Activated CD4-positive, alpha-beta T cell treated with anti-CD3 and anti-CD28 coated beads, Interleukin-2, amount 10 ng/mL, durations not matched to agents 24 days and 14 days (primary cell): ENCODE measurements at places on chromosomes 16 and 17.
A peak's percentile ranks its signal among the peaks of the same experiment; 100 is the strongest.

DNA sequence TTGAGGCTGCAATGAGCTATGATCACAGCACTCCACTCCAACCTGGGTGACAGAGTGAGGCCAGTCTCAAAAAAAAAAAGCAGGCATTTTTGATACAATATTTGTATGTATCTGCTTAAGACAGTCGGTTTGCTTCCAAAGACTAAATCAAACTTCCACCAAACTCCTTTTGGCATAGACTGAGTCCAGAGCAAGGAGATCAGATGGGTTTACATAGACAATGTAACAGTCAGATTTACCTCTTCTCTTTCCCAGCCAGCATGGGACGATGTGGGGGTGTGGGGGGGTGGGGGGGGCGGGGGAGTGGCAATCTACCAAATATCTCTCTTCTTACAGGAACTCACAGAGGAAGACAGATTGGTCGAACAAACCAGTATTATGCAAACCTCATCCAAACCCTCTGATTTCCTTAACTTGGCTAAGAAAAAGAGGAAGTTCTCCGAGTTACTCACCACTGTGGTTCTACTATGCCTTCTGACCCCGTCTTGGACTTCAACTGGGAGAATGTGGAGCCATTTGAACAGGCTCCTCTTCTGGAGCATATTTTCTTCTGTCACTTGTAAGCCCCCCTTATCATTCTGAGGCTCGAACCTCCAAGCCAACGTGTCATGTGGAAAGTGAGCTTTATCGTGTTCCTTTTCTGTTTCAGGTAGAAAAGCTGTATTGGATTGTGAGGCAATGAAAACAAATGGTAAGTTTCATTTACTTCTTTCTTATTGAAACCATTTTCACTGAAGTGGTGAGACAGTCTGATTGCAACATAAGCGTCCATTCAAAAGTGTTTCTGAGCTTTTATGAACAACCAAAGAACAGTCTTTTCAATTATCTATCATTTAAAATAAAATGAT, at the start of gene MILR1:
TSS of gene MILR1 (plus strand) at position 451 of the 848 bp plus-strand sequence. CDS start at position 505, 54 bp downstream.
- H3K4me1 ChIP-seq, result peaks cover 17% of the 10 kb centered on the region
- DNase-seq, result no peak
- no peaks in the 10 kb centered on the region for H3K36me3 ChIP-seq
- no peak within 1 kb of the TSS for H3K27ac ChIP-seq

GRCh38 chr17:83155128-83156121, 76.0 kb downstream of the METRNL start:
- H3K27me3 ChIP-seq, result peaks cover 26% of the 10 kb centered on the region
- no peak overlapping the region for H3K4me3 ChIP-seq
- DNase-seq, result no peak
- peaks cover 4% of the 10 kb centered on the region for H3K4me1 ChIP-seq

DNA sequence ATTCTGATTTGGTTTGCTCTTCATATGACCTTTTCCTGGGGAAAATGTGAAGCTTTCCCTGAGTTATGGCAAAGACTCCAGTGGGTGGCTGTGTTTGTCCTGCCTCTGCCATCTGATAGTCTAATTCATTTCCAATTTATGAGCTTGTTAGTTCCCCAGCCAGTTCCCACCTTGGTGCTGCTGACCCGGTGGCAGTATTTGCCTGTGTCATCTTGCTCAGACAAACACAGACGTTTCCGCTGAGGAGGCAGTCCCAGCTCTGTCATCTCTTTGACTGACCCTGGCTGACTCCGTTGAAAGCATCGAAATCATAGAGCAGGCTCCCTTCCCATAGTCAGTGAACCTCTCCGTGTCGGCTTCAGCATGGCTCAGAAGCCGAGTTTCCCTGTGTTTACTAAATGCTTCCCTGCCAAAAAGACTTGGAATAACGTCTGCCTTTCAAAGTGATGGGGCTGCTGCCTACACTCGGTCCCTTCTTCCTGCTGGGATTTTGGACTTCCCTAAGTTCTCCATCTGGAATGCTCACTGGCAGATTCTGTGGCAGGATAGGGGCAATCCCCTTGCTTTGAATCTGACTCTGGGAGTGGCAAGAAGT, 538.3 kb downstream of the NPIPA7 start:
- H3K27me3 ChIP-seq, result no peaks in the 10 kb centered on the region
- no peak for DNase-seq
- no peak overlapping the region for H3K4me3 ChIP-seq
- no peaks in the 10 kb centered on the region for H3K36me3 ChIP-seq
- no peak overlapping the region for H3K27ac ChIP-seq
- no peaks in the 10 kb centered on the region for H3K4me1 ChIP-seq

DNA sequence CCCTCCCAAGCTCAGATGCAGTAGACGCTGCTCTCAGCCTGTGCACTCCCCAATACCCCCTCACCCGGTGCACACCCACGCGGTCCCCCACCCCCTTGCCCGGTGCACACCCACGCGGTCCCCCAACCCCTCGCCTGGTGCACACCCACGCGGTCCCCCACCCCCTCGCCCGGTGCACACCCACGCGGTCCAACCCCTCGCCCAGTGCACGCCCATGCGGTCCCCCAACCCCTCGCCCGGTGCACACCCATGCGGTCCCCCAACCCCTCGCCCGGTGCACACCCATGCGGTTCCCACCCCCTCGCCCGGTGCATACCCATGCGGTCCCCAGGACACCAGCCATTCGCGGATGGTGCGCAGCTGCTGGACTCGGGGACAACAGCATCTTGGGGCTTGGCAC, 19.9 kb upstream of the CYTH1 start:
- H3K27me3 ChIP-seq, result no peaks in the 10 kb centered on the region
- H3K36me3 ChIP-seq, result peaks cover 75% of the 10 kb centered on the region
- peaks cover 60% of the 10 kb centered on the region for H3K4me1 ChIP-seq
- no peak overlapping the region for H3K4me3 ChIP-seq
- H3K27ac ChIP-seq, result no peak overlapping the region

- peaks cover 58% of the 10 kb centered on the region for H3K4me1 ChIP-seq
- no peak overlapping the region for H3K27ac ChIP-seq
- H3K36me3 ChIP-seq, result peaks cover 51% of the 10 kb centered on the region
- no peak for DNase-seq
- no peak overlapping the region for H3K4me3 ChIP-seq
- no peaks in the 10 kb centered on the region for H3K27me3 ChIP-seq
Measured at GRCh38 chr17:2233441-2233947, 70.1 kb downstream of the SMG6 start.

DNA sequence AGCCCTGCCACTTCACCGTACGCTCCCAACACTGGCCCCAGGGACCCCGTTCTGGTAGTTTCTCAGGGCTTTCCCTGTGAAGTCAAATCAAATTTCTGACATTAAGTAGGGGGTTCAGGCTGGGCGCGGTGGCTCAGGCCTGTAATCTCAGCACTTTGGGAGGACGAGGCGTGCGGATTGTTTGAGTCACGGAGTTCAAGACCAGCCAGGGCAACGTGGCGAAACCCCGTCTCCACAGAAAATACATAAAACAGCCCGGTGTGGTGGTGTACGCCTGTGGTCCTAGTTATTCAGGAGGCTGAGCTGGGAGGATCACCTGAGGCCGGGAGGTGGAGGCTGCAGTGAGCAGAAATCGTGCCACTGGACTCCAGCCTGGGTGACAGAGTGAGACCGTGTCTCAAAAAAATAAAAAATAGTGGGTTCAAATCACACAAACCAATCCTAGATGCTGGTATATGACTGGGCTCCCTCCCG, 632 bp downstream of the CYBC1 start:
- peak overlapping the region; percentile 95 for H3K27ac ChIP-seq
- peak overlapping the region; percentile 89 for H3K4me3 ChIP-seq
- H3K27me3 ChIP-seq, result no peaks in the 10 kb centered on the region
- peak; percentile 78 for DNase-seq

DNA sequence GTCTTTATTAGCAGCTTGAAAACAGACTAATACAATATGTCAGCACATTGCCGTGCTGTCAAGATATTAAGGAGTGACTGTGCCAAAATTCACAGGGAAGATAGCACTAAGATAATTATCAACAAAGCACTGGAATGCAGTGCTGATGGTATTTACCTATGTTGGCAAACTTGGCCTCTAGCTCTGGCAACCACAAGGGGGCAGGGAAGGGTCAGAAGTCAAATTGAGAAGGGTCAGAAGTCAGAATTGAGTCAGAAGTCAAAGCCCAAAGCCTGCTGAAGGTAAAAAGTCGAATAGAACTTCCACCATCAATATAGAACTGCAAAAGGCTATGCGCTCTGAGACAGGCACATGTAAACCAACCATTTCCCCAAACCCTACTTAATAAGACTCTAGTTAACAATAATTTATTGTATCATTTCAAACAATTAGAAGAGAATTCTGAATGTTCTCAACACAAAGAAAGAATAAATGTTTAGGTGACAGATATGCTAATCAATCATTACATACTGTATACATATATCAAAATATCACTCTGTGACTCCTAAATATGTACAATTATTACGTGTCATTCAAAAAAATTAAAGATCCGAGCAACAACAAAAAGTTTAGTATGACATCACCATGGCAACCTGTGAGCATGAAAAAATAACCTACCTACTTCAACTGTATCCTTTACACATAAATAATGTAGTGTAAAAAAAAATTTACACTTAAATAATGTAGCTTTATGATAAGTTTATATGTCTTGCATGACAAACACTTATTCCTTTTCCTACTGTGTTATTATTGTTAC, 916.1 kb downstream of the KCNJ2 start:
- H3K4me1 ChIP-seq, result no peaks in the 10 kb centered on the region
- no peaks in the 10 kb centered on the region for H3K36me3 ChIP-seq
- no peak overlapping the region for H3K27ac ChIP-seq
- no peaks in the 10 kb centered on the region for H3K27me3 ChIP-seq

- peak; percentile 81 for DNase-seq
- peaks cover 6% of the 10 kb centered on the region for H3K27me3 ChIP-seq
- peak overlapping the region; percentile 73 for H3K27ac ChIP-seq
- no peaks in the 10 kb centered on the region for H3K36me3 ChIP-seq
- peak overlapping the region; percentile 85 for H3K4me3 ChIP-seq
- peaks cover 28% of the 10 kb centered on the region for H3K4me1 ChIP-seq
Measured at GRCh38 chr17:29176558-29177351, 3.4 kb downstream of the MYO18A start.

- no peaks in the 10 kb centered on the region for H3K4me1 ChIP-seq
- no peak overlapping the region for H3K4me3 ChIP-seq
- H3K36me3 ChIP-seq, result no peaks in the 10 kb centered on the region
- H3K27me3 ChIP-seq, result peaks cover 40% of the 10 kb centered on the region
- no peak overlapping the region for H3K27ac ChIP-seq
- DNase-seq, result no peak
Measured at GRCh38 chr17:8029121-8029520, 9.7 kb upstream of the ALOX15B start.

GRCh38 chr17:21214777-21215541, 998 bp upstream of the TMEM11 start:
- H3K4me3 ChIP-seq, result peak overlapping the region; percentile 90
- peak; percentile 67 for DNase-seq
- H3K27me3 ChIP-seq, result no peaks in the 10 kb centered on the region

DNA sequence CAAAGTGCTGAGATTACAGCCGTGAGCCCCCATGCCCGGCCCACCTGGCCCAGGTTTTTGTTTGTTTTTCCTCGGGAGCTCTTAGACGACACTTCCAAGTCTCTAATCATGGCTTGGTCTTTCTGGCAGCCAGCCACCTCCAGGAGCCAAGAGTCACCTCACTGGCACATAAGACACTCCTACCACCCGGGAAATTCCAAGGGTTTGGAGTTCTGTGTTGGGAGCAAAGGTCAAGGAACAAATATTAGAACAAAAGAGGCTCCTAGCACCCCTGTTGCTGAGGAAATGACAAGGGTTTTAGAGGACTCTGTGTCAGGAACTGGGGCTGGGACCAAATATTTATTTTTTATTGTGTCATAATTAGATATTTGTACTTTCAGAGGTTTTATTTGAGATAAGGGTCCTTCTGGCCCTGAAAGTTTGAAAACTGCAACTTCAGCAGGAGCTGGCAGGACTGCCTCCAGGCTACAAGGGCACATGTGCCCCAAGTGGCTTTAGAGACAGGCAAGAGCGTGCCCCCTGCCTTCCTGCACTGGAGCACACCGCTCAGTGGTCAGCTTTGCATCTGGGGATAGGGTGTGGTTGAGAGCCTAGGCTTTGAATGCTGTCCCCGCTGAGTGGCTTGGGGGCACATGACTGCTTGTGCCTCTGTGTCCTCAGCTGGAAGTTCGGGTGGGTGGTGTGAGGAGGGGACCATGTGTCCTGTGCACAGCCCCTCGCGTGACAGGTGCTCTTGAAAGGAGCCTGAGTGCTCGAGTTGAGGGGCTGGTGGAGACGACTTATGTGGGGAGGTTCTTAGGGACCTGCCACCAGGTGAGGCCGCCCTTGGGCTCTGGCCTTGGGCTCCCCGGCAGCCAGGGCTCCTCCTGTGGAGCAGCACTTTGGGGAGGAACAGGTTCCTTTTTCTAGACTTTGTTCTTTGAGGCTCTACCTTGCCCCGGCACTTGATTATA, 29.7 kb downstream of the MGRN1 start:
- H3K4me3 ChIP-seq, result no peak overlapping the region
- peaks cover 45% of the 10 kb centered on the region for H3K36me3 ChIP-seq
- H3K27ac ChIP-seq, result no peak overlapping the region
- DNase-seq, result no peak
- no peaks in the 10 kb centered on the region for H3K27me3 ChIP-seq
- H3K4me1 ChIP-seq, result peaks cover 11% of the 10 kb centered on the region

DNA sequence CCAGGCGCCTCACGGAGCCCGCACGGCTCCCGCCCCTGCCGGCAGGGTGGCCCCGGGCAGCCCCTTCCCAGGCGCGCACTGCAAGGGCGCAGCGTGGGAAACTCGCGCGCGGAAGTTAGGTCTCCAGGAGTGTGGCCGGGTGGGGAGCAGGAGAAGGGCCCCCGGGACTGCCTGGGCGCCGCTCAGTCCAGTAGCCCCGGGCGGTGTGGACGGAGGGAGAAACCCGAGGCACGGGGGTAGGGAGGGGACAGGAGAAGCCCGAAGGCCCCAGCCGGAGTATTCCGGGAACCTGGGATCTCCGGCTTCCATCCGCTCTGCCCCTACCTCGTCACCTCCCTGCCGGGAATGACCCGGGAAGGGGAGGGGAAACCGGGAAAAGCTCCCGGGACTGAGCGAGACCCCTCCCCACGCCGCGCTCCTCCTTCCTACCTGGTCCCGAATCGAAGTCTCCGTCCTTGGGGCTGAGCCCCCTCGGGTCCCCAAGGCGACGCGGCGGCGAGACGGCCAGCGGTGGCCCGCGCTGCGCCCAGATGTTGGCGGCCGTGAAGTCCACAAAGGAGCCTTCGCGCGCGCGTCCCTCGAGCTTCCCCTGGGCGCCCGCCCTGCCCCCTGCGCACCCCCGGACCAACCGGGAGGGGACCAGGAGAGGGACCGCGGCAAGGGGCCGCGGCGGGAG, 418 bp downstream of the SOCS3 start:
- peak overlapping the region; percentile 82 for H3K27ac ChIP-seq
- peak overlapping the region; percentile 92 for H3K4me3 ChIP-seq
- H3K27me3 ChIP-seq, result no peaks in the 10 kb centered on the region
- H3K4me1 ChIP-seq, result peaks cover 40% of the 10 kb centered on the region

GRCh38 chr17:39921323-39921722, 2.9 kb upstream of the GSDMB start:
- peak overlapping the region; percentile 92 for H3K27ac ChIP-seq
- H3K4me3 ChIP-seq, result peak overlapping the region; percentile 59
- no peaks in the 10 kb centered on the region for H3K27me3 ChIP-seq
- H3K4me1 ChIP-seq, result peaks cover 81% of the 10 kb centered on the region
- DNase-seq, result peak; percentile 70

GRCh38 chr17:82106688-82107305, 8.8 kb upstream of the FASN start:
- no peak for DNase-seq
- H3K27ac ChIP-seq, result peak overlapping the region; percentile 95
- peak overlapping the region; percentile 93 for H3K4me3 ChIP-seq
- H3K36me3 ChIP-seq, result peaks cover 3% of the 10 kb centered on the region
- peaks cover 17% of the 10 kb centered on the region for H3K4me1 ChIP-seq
